ENCODE measurements at places on chromosomes 11 and 22.

GRCh38 chr11:61752117-61752924 lies at the start of gene MYRF:
Gene MYRF (plus strand): TSS chr11:61752636. CDS start chr11:61752745, 109 bp downstream.
- peak; percentile 10 for DNase-seq

- DNase-seq = no peak
Observed at GRCh38 chr11:77656362-77656761, 18.8 kb upstream of the CLNS1A start.

GRCh38 chr11:26333906-26334305 lies 2.0 kb downstream of the ANO3 start:
- DNase-seq = no peak

GRCh38 chr22:21837248-21837979 lies 30.0 kb downstream of the MAPK1 start:
- DNase-seq = peak; percentile 82

GRCh38 chr11:134349802-134350355 lies 18.1 kb downstream of the GLB1L2 start:
- no peak for DNase-seq

GRCh38 chr11:71294846-71295600 lies 42.6 kb upstream of the SHANK2 start:
- no peak for DNase-seq

GRCh38 chr11:128527046-128527445 lies 60.3 kb downstream of the ETS1 start:
- no peak for DNase-seq

GRCh38 chr11:473962-474785 lies 24.1 kb downstream of the PTDSS2 start:
- no peak for DNase-seq

- peak; percentile 74 for DNase-seq
Observed at GRCh38 chr11:125886997-125887372, 483 bp upstream of the HYLS1 start.

DNA sequence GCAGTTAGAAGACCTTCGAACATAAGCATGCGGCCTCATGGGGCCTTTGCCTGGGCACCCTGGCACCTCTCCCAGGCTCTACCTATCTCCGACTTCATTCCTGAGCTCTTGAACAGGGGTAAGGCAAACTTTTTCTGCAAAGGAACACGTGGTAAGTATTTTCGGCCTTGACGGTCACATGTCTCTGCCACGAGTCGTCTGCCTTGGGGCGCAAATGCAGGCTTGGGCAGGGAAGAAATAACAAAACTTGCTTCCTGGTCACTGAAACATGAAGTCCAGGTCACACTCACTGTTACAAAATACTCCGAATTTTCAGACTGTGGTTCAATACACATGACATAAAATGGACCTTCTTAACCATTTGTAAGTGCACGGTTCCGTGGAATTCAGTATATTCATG lies 3.4 kb upstream of the ASCL2 start:
- no peak for DNase-seq

GRCh38 chr11:8766043-8766987 lies 83.7 kb downstream of the RPL27A start:
- peak; percentile 75 for DNase-seq

DNA sequence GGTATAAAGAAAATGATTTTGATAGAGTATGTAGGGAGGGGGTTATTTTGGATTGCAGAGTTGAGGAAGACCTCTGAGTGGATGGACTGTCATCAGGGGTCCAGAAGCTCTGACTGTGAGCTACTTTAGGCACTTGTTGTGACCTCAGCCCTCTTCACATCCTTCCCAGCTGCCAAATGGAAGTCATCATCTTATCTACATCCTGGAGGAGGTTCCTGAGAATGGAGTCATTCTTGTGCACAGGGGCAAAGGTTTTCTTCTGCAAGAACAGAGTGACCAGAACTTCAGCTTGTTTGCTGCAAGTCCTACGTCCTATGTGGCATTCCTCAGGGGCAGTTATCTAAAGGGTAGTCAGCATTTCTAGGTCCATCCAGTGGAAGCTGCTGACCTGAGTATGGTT lies 393.8 kb downstream of the AASDHPPT start:
- no peak for DNase-seq

- no peak for DNase-seq
Observed at GRCh38 chr11:116352881-116353280, 419.9 kb downstream of the BUD13 start.

- no peak for DNase-seq
Observed at GRCh38 chr11:117444711-117445658, 117.3 kb downstream of the CEP164 start.

DNA sequence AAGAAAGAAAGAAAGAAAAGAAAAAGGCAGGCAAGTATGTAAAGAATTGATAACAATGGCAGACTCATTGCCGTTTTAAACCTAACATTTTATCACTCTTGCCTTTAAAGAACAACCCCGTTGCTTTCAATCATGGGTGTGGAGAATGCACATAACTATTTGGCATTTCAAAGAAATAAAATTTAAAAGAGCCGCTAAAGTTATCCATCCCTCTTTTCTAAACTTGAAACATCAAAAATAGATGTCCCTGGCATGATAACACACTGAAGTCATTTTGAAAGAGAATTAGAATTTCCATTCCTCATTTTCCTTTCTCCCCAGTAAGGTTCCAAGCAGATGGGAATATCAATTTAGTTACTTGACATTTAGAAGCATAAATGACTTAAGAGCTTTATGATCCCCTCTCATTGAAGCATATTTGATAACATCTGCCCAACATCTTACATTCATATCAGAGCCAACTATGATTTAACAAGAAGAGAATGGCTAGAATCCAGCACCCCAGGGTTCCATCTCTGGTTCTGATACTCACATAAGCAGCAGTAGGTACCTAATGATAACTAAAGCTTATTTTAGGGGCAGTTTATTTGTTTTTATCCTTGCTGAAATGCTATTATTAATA lies 529.6 kb upstream of the LRRC4C start:
- DNase-seq = no peak

GRCh38 chr22:20751185-20751851 lies 22.6 kb upstream of the SERPIND1 start:
- DNase-seq = no peak

DNA sequence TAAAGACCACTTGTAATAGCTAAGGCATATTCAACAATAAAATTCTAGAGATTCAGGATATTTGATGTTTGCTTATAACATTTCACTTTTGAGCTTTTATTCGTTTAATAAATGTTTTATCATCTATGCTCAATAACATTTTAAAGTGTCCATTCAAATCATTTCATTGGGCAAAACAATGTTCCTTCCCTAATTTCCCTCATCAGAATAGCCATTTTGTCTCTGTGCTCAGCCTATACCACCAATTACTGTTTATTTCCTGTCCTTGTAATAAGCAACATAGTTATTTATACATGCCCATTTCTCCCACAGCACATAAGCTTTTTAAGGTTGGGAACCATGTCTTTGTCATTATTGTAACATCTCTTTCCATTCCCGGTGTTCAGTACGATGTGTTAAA lies 1.3 kb upstream of the SC5D start:
- no peak for DNase-seq

DNA sequence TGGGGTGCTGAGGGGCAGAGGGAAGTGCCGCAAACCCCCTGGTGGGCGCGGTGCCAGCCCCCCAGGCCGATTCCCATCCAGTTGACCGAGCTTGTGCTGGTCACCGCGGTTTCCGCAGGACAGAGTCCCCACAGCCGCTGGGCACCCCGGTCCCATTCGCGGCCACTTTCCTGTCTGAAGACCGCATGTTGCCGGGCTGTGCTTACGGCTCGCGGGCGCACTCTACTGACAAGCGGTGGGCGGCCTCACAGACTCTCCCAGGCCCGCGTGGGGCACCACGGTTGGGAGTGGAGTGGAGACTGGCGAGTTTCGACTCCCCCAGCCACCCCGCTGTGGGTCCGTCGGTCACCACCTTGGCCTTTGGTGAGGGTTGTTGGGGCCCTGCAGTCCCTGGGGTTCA lies 648 bp upstream of the H19 start:
- no peak for DNase-seq

- peak; percentile 71 for DNase-seq
Observed at GRCh38 chr22:43126501-43127165, 16.1 kb downstream of the BIK start.

GRCh38 chr22:37284805-37285355 lies 2.6 kb downstream of the CYTH4 start:
- no peak for DNase-seq

- no peak for DNase-seq
Observed at GRCh38 chr11:2930704-2931419, 1.6 kb upstream of the PHLDA2 start.

- no peak for DNase-seq
Observed at GRCh38 chr11:102114032-102114431, 3.8 kb downstream of the YAP1 start.

- no peak for DNase-seq
Observed at GRCh38 chr11:97794876-97795275, 1225.9 kb upstream of the CNTN5 start.

DNA sequence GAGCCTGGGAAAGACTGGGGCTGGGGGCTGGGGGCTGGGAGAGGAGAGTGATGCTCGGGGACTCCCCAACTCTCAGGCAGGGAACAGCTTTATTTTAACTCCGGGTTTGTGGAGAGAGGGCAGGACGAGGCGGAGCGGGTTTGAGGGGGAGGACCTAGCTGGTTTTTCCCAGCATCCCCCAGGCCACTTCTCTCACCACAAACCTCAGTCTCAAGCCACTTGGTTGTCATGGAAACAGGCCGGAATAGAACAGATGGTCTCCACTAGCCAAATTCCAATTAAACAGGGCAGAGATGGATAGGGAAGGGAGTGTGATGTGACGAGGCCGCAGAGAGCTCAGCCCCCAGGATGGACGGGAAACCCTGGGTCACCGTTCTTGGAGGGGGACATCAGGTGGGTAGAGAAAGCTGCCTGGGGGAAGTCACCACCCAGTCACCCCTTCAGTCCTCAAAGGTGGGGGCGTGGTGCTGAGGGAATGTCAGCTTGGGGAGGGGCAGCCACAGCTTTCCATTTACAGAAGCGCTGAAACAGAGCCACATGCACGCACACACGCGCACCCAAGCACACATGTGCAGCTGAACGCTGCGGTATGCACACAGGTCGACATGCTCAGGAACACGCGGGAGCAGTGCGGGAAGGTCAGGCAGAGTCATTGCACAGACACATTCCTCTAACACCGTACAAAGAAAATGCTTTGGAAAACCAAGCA lies 19.2 kb downstream of the NECTIN1 start:
- peak; percentile 83 for DNase-seq

DNA sequence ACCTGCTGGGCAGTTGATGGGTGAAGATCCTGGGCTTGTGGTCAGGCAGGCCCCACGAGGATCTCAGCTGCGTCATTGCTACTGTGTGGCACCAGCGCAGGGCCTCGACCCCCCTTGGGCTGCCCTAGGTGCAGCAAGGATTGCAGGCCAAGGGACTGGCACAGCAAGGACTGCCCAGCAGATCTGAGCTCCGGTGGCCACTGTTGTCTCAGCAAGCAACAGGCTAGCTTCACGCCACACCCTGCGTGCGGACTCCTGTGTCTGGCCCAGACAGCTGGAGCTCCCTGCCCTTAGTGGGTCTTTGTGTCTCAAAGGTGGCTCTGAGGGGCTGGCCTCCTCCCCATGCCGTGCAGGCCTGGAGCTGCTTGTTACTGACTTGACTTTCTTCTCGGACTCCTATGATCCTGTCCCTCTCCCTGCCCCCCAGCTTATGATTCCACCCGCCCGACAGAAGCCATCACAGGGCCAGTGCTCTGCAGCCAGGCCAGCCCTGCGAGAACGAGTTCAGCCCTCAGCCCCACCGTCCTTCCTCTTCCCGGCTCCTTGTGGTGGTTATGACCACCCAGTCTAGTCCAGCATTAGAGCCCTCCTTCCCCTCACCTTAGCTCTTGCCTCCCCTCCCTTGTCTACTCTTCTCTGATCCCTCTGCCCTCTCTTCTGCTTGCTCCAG lies 295.6 kb downstream of the TBC1D22A start:
- no peak for DNase-seq

- DNase-seq = peak; percentile 58
Observed at GRCh38 chr11:10856689-10857458, 979 bp downstream of the ZBED5 start.

DNA sequence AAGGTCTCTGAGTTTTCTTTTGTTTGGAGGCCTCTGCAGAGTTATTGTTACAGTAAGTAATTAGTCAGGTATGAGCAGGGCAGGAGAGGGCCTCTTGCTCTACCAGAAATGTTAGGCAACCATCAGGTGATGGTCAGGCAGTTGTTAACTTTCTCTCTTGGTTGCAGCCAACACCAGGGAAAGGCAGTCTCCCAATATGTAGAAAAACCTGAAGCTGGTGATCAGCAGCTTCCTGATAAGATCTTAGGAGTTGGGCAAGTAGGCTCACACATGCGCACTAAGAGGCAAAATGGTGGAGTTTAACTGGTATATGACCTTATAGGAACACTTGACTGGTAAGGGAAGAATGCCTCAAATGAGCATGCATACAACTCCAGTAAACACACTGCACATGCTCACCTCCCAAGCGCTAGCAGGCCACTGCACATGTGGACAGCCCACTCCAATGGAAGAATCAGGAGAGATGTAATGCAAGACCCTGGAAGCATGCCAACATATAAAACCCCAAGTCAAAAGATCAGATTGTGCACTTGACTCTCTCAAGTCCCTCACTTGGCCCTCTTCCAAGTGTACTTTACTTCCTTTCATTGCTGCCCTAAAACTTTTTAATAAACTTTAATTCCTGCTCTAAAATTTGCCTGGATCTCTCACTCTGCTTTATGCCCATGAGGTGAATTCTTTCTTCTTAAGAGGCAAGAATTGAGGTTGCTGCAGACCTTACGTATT lies 23.7 kb upstream of the SLC35F2 start:
- no peak for DNase-seq

DNA sequence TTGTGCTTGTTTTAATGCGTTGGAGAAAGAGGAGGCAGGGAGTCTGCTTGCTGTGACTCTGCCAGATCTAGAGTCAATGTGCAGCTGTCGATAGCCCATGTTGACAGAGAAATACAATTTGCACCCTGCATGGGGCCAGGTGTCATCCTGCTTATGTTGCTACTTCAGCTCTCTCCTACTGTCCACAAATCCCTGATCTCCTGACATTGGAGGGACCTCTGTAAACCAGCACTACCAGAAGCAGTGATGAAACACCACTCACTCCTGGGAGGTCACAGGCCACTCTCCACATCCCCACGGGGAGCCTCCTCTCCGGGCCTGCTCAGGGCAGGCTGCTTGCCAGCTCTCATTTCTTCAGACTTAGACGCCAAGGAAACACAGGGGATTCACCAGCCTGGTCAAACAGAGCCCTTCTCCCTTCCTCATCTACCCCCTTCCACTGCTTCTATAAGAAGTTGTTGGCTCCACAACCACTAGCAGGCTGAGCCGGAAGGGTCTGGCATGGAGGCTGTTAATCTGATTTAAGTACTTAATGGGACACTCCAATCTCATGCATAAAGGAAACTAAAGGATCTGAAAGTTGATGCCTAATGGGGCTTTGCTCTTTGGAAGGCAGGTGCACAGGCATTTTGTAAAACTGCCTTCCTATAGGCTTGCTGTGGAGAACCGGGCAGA lies 29.9 kb upstream of the CSNK2A3 start:
- DNase-seq = no peak

DNA sequence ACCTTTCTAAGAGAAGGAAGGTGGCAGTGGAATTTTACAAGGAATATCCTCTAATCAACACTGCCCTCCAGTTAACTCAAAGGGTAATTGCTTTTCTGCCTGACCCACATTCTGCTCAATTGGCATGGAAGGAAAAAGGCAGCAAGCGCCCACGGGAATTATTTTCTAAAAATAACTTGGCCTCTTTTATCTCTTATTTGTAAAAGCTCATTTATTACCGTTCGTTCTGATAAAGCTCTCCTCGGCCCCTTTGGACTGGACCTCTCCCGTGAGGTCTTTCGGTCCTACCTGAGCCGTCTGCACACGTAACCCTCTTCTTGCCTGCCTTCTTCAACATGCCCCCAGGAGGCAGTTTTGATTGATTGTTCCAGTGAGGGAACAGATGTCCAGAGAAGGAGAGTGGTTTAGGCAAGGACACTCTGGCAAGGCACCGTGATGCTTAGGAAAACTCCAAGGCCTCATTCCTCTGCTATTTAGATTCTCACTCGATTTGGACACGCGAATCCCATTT lies 53.2 kb upstream of the CRTAM start:
- DNase-seq = peak; percentile 39
